Hematopoietic multipotent progenitor cell treated with erythropoietin and hydrocortisone succinate and interleukin-3 and kit ligand, for 15 days (in vitro differentiated cells): ENCODE measurements at places on chromosomes 2 and 18.
A peak's percentile ranks its signal among the peaks of the same experiment; 100 is the strongest.

- no peak for DNase-seq
Measured at GRCh38 chr2:69459936-69460335, 22.7 kb upstream of the NFU1 start.

DNA sequence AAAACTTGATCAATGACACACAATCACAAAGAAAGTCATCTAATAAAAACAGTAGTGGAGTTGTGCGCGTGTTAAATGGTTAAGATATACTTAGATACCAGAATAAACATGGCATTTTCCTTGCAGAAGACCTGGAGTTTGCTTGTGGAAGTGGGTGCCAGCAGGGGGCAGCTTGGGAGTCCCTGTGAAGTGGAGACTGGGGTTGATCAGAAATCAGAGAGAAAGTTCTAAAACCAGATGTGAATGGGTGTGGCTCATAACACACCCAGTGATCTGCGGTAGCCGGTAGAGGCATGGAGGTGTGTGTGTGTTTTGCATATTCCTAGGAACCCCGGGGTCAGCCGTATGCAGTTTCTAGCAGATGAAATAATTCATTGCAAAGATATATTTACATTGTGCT is 300.1 kb upstream of the TRIB2 start:
- DNase-seq: peak; percentile 9

- no peak for DNase-seq
Measured at GRCh38 chr2:109174626-109175349, 45.8 kb downstream of the SH3RF3 start.

DNA sequence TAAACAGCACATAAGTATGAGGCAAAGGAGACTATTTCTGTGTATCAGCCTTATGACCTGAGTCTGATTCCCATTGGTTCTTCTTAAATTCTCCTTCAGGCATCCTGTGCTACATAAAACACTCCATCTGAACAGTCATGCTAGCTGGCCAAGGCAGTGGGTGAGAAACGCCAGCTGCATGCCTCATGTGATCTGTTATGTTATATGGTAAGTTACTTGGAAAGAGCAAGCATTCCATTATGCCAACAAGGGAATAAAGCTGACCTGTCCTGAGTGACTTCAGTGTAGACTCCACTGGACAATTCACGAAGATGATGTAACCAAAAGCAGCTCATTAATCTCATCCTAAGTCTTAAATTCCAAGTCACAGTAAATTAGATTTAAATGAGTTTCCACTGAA is 216.5 kb upstream of the FN1 start:
- DNase-seq: no peak

- DNase-seq: no peak
Measured at GRCh38 chr2:98522854-98523253, 78.2 kb downstream of the INPP4A start.

GRCh38 chr2:176885661-176886060 is 326.9 kb upstream of the HNRNPA3 start:
- DNase-seq: no peak

- no peak for DNase-seq
Measured at GRCh38 chr2:17540813-17541530, 476 bp downstream of the VSNL1 start.

- no peak for DNase-seq
Measured at GRCh38 chr2:62760555-62760954, 55.0 kb downstream of the EHBP1 start.

DNA sequence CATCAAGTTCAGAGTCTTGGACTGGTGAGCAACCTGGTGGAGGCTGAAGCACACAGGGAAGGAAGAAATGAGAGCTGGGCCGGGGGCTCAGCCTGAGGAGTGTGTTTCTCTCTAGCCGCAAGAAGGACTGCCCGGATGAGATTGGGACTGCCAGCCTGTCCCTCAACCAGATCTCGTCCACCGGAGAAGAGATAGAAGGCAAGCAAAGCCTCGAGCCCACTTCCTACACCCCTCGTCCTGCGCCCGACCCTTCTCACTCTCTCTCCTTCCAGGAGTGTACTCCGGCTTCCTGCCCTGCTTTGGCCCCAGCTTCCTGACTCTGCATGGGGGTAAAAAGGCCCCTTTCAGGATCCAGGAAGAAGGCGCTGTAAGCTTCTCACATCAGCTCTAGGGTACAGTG is 26.2 kb downstream of the FER1L5 start:
- no peak for DNase-seq

- no peak for DNase-seq
Measured at GRCh38 chr2:191122638-191123294, 28.0 kb downstream of the STAT4 start.

- DNase-seq: no peak
Measured at GRCh38 chr2:10584843-10585475, 104.8 kb downstream of the NOL10 start.

GRCh38 chr2:28287256-28287915 is 105.3 kb upstream of the FOSL2 start:
- DNase-seq: no peak

GRCh38 chr2:209875270-209875669 is 103.6 kb downstream of the UNC80 start:
- no peak for DNase-seq

DNA sequence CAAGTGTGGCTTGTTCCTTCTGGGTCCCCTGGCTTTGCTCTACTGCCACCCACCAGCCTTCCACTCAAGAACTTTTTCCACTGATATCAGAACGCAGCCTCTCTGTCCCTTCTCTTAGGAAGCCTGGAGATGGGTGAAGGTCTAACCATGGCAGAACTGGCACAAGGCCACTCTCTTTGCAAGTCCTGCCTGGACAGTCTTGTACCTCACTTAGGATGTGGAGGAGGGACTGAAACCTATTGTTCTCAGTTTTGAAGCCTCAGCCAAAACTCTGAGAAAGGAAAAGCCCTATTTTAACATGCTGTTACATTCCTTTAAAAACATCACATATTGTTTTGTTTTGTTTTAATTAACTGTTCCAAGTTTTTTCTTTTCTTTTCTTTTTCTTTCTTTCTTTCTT is 58.9 kb upstream of the NCOA1 start:
- DNase-seq: no peak

DNA sequence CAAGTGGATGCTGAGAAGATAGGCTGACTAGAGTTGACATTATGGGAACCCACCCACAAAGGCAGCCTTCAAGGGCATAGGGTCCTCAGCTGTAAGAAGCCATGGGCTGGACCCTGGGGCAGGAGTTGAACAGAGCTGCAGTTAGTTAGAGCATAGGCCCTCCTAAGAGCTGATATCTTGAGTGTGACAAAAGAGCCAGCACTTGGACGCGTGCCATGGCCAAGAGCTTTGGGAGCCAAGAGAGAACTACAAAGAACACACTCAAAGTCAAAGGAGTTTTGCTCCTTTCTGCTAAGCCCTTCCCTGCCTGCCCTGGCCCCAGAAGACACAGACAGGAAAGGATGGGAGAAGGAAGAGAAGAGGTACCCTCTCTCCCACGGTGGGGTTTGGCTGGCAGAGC is 29.9 kb upstream of the AGAP1 start:
- DNase-seq: peak; percentile 4

DNA sequence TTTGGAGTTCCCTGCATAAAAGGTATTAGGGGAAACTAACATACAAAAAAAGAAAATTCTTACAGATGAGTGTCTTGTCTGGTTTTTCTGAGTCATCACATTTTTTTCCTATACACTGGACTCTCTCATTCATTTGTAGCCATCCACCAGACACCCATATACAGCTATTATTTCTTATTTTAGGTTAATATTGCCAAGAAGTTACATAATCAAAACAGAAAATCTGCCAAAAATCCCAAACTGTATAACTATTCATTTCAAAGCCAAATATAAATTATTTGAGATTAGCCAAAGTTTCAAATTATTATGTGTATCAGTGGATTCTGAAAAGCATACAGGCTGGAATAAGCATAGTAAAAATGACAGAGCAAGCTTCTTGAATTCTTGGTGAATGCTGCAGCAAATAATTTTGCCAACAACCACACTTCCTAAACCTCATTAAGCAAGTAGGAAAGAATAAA is 191.2 kb downstream of the NCKAP5 start:
- no peak for DNase-seq

DNA sequence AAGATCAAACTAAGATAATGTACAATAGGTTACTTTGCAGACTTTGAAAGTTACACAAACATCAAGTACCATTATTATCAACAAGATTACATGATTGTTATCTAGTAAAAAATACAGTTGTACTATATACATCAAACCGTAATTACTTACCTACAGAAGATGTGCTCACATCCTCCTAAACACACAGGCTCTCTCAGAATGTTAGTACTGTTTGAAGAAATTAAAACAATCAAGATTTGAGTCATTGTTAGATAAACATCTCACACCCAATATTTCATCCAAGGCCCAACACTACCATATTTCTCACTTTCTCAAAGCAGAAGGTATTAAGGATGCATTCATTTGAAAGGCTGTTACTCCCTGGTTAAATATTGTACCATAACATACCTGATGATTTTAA is 12.6 kb downstream of the BARD1 start:
- DNase-seq: no peak

DNA sequence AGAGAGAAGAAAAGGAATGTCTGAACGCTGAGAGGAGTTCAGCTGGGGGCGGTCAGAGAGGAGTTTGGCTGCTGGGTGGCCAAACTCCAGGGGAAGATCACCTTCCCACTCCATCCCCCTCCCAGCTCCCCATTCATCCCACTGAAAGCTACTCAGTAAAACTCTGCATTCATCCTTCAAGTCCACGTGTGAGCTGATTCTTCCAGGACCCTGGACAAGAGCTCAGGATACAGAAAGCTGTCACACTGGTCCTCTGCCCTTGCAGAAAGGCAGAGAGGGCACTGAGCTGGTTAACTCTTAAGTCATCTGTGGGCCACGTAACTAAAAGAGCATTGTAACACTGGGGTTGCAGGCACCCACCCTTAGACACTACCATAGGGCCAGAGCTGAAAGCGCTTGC is 132.1 kb upstream of the ARL4C start:
- no peak for DNase-seq

DNA sequence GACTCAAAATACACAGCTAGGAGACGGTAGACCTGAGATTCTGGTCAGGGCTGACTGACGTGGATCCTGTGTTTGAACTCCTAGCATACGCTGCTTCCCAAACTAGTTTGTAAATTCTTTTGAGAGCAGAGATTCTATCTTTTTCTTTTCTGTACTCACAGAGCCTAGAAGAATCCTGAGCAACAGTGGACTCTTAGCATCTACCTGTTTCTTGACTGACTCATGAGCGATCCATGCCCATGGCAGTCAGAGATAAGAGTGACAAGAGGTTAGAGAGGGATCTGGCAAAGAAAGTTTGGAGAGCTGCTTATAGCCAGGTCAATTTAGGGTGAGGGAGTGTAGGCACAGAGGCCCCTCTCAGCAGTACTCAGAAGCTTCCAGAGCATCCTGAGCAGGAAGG is 41.1 kb upstream of the PPP1CB start:
- no peak for DNase-seq

GRCh38 chr2:85131116-85131515 is 2.1 kb upstream of the TCF7L1 start:
- no peak for DNase-seq

GRCh38 chr2:29544031-29544430 is 377.4 kb downstream of the ALK start:
- no peak for DNase-seq

DNA sequence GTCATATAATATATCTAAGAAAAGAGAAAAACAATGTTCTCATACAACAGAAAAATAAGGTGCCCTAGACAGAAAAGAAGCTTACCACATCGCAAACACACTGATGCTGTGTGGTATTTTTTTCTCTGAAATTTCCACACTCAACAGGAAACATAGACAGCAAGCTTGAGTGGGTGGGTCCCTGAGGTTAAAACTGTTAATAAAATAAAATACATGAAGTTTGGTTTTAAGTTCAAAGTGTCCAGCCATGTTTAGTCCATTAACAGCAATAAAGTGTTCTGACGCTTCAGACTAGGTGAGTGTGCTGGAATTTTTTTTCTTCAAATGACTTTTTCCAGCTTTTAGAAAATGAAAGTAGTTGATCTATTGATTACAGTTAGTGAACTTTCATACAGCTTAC is 83.3 kb upstream of the EPB41L5 start:
- DNase-seq: no peak

GRCh38 chr18:66728951-66729350 is 125.1 kb upstream of the CDH19 start:
- DNase-seq: no peak

DNA sequence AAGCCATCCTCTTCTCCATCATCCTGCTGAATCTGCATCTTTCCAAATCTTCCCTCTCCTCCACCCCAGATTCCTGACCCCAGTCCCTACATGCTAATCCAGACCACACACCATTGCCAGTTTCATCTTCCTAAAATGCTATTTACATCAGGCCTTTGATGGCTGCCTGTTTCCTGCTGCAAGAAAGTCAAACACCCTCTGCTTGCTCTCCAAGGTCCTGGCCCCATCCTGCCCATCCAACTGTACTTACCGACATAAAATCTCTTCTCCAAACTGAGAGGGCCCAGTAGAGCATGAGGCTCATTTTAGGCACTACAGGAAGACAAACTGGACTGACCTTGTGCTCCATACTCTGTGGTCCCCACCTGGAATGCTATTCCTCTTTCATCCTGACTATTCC is 19.0 kb downstream of the ALK start:
- DNase-seq: no peak

GRCh38 chr18:77209587-77209986 is 40.1 kb upstream of the GALR1 start:
- DNase-seq: no peak

DNA sequence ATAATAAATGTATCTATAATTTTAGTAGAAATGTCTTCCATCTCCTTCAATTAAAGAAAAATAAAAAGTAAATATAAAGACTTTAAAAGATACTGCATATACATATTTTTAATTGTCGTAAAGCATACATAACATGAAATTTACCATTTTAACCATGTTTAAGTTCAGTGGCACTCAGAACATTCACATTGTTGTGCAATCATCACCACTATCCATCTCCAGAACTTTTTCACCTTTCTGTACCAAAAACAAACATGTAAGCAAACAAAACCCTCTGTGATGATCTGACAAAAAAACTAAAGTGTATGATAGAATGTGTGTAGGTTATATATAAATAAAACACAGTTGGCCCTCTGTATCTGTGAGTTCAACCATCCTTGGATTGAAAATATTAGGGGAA is 13.4 kb upstream of the DCTN1 start:
- no peak for DNase-seq

- no peak for DNase-seq
Measured at GRCh38 chr2:177117755-177118154, 94.8 kb upstream of the HNRNPA3 start.

- DNase-seq: no peak
Measured at GRCh38 chr2:219537657-219538488, 5.7 kb downstream of the CHPF start.

GRCh38 chr18:25126751-25127150 is 225.2 kb downstream of the ZNF521 start:
- DNase-seq: no peak

- DNase-seq: no peak
Measured at GRCh38 chr2:240974771-240975572, 23.4 kb upstream of the SNED1 start.

- DNase-seq: no peak
Measured at GRCh38 chr18:35993013-35993412, 20.5 kb downstream of the RMP24 start.

GRCh38 chr2:105329561-105330495 is at the start of gene TGFBRAP1:
Gene TGFBRAP1, minus strand, starts transcription at chr2:105329735. Its CDS starts 21,434 bp downstream, at chr2:105308301.
- peak; percentile 58 for DNase-seq

- no peak for DNase-seq
Measured at GRCh38 chr2:11540148-11540995, 6.5 kb downstream of the GREB1 start.

- DNase-seq: no peak
Measured at GRCh38 chr2:99695944-99696253, 206.1 kb upstream of the REV1 start.

- no peak for DNase-seq
Measured at GRCh38 chr18:46374850-46375249, 270.7 kb downstream of the HAUS1 start.

GRCh38 chr18:75211953-75212750 is 1.6 kb downstream of the TSHZ1 start:
- DNase-seq: no peak
